ENCODE measurements at places on chromosomes 1 and 21. TPM values are rescaled to one million over a fixed set of nuclear protein-coding genes. Genes with fewer than 3 reads are reported as not detected.
A peak's percentile ranks its signal among the peaks of the same experiment; 100 is the strongest.

Gene C8A
- not detected for total RNA-seq

DNA sequence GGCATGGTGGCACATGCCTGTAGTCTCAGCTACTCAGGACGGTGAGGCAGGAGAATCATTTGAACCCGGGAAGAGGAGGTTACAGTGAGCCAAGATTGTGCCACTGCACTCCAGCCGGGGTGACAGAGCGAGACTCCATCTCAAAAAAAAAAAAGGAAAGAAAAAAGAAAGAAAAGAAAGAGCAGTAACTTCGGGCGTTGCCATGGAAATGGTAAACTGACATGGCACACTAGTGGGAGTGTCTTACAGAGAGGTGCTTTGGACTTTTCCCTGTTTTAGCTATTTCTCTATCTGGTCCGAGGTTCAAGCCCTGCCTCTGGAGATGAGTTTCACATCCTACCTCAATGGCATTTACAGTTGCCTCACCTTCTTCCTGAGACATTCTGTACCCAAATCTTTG lies 23.1 kb upstream of the PPT1 start:
- DNase-seq, result no peak

DNA sequence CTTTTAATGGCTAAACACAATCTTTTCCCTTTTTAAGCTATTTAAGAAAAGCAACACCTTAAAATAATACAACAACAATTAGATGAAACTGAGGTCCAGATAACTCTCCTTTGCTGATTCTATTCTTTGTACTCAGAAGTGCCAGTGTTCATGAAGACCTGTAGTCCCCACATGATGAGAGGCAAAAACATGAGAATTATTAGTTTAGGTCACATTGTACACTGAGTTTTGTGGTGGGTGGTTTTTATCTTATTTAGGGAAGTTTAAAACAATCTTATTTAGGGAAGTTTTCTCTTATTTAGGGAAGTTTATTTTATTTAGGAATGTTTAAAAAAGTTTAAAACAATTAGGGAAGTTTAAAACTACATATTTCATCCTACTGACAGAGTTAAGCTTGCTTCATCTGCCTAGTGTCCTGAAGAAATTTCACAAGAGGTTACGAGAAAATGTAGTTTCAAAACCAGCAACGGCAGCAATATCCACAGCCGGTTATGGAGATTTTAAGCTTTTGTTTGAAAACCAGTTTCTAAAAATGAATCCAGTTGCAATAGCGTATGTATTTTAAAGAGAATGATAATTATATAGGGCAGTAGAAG lies 7.8 kb upstream of the OR14I1 start:
- no peak for DNase-seq

Gene LCE1A
- not detected for total RNA-seq

Gene GBP5
- 405 TPM for total RNA-seq

Gene ANGPTL1
- total RNA-seq, result not detected

Gene TSPEAR
- total RNA-seq, result not detected

GRCh38 chr21:45806042-45806441 lies 162.5 kb downstream of the PCBP3 start:
- DNase-seq, result no peak

DNA sequence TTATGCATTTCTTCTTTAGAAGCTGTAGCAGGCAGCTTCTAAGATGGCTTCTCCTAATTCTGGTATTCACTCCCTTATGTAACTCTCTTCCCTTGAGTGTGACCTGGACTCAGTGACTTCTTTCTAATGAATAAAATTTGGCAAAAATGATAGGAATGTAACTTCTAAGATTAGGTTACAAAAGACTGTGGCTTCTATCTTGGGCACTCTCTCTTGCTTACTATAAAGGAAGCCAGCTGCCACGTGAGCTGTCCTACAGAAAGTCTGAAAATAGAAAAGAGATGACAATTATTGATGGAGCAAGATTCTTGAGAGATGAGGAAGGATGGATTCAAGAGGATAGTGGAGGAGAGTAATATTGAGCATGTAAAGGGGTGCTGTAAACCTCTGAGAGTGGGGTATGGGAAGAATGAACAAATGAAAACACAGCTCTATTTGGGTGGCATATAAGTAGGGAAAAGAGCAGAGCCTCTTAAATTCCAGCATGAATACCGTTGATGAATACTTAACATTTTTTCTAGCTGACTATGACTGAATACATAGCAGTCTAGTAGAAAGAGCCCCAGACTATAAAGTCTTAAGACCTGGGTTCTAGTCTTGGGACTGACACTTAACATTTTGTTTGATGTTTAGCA lies 5.5 kb downstream of the TSEN15 start:
- no peak for DNase-seq

GRCh38 chr1:20731057-20731991 lies 1.2 kb downstream of the SH2D5 start:
- peak; percentile 8 for DNase-seq

- DNase-seq, result no peak
These were observed 1.1 kb upstream of the BSND start for GRCh38 chr1:54997711-54997986.

Gene FMO3
- not detected for total RNA-seq

Gene OR2G3
- total RNA-seq, result not detected

- DNase-seq, result peak; percentile 23
These were observed 107.2 kb downstream of the PRDM2 start for GRCh38 chr1:13807209-13807608.

- DNase-seq, result peak; percentile 55
These were observed 139.2 kb downstream of the CLIC6 start for GRCh38 chr21:34807881-34808568.

DNA sequence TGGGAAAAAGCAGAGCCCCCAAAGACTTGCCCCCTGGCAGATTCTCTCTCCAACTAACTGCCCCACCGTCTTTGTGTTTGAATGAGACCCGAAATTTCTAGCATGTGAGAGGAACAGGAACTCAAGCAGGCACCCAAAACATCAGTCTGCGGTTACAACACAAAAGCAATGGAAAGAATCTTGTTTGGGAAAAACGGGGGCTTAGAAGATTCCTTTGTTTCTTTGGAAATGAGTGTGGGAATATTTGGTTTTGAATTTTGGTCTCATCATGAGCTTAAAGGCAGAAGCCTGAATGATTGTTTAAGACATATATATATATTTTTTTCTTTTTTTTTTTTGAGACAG lies 188.9 kb upstream of the TMEM51 start:
- DNase-seq, result no peak

- DNase-seq, result peak; percentile 48
These were observed 13.5 kb upstream of the SLC19A1 start for GRCh38 chr21:45555557-45556301.

DNA sequence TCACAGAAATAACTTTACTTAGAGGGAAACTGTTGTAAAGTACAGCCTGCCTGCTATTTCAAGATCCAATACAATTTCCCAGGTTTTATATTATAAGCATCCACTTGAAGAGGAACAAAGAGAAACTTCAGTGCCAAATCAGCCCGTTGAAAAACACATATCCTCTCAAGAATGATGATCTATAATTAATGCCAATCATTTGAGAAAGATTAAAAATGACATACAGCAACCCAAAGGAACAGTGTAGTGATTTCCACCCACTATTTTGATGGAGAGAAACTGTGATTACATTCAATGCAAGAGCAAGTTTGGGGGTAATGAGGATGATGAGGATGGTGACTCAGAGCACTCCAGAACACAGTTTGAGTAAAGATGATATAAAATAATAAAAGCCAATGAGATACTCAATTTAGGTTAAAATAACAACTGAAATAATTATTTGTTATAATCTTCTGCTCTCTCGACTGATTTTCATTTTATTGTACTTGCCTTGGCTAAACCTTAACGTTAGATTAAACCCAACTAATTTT lies 715.5 kb downstream of the NCAM2 start:
- DNase-seq, result no peak

Gene PIGR
- total RNA-seq, result not detected

DNA sequence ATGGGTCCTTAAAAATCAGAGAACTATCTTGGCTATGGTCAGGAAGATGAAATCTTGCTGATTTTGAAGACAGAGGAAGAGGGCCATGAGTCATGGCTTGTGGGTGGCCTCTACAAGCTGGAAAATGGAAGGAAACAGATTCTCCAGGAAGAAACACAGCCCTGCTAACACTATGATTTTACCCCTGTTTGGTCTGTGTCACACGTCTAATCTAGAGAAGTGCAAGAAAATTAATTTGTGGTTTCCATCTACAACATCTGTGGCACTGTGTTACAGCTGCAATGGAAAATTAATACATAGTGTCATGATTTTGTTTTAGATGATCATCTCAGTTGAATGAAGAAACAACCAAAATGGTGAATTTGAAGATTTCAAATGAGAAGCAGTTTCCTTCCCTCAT lies 288.7 kb upstream of the NRIP1 start:
- no peak for DNase-seq

Gene DNM3
- total RNA-seq, result 2.1 TPM

Gene NFIA
- total RNA-seq, result 1.6 TPM

Data from activated CD4-positive, alpha-beta T cell treated with anti-CD3 and anti-CD28 coated beads, Interleukin-2, amount 10 ng/mL, durations not matched to agents 7 days and 5 days (primary cell).